ENCODE measurements at places on chromosomes 3 and 15. TPM values are rescaled to one million over a fixed set of nuclear protein-coding genes. Genes with fewer than 3 reads are reported as not detected.
A peak's percentile ranks its signal among the peaks of the same experiment; 100 is the strongest.

CLDN18 gene
- polyA plus RNA-seq: not detected

GLDN gene
- 1.5 TPM for polyA plus RNA-seq

IGF2BP2 gene
- polyA plus RNA-seq: 6.8 TPM

SLC28A2 gene
- polyA plus RNA-seq: not detected

SERPINI2 gene
- polyA plus RNA-seq: 0.08 TPM

ATP13A4 gene
- polyA plus RNA-seq: 0.19 TPM

MAGI1 gene
- polyA plus RNA-seq: 9.7 TPM

OR5K4 gene
- polyA plus RNA-seq: not detected

MKRN2OS gene
- 0.33 TPM for polyA plus RNA-seq

CLRN1 gene
- not detected for polyA plus RNA-seq

RLBP1 gene
- not detected for polyA plus RNA-seq

NR1I2 gene
- polyA plus RNA-seq: 0.11 TPM

SLC22A14 gene
- polyA plus RNA-seq: 0.09 TPM

TMEM207 gene
- not detected for polyA plus RNA-seq

- no peak for DNase-seq
Measured at GRCh38 chr15:57235873-57236272, 140.4 kb upstream of the CGNL1 start.

- no peak for DNase-seq
Measured at GRCh38 chr15:83993591-83993990, 242.0 kb upstream of the GOLGA6L4 start.

- DNase-seq: no peak
Measured at GRCh38 chr3:52257911-52258310, 12.4 kb downstream of the PPM1M start.

GRCh38 chr3:149384911-149385321 is 7.5 kb upstream of the TM4SF1 start:
- no peak for DNase-seq

DNA sequence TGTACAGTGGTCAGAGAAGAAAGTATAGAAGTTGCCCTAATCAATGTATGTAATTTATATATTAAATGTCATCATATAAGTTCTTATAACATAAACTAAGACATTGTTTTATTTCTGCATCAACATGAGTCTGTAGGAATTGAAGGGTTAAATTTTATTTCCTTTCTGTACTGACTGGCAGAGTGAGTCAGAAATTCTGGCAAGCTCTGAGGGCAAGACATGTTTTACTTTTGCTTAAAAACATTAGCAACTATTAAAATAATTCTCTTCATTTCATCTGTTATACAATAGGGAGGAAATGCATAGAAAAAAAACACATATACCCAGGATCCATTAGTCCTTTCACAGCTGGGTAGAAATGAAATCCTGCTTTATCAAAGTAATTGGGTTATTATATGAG is 171.4 kb upstream of the ALCAM start:
- no peak for DNase-seq

GRCh38 chr3:58271901-58272501 is 34.0 kb upstream of the RPP14 start:
- DNase-seq: no peak

DNA sequence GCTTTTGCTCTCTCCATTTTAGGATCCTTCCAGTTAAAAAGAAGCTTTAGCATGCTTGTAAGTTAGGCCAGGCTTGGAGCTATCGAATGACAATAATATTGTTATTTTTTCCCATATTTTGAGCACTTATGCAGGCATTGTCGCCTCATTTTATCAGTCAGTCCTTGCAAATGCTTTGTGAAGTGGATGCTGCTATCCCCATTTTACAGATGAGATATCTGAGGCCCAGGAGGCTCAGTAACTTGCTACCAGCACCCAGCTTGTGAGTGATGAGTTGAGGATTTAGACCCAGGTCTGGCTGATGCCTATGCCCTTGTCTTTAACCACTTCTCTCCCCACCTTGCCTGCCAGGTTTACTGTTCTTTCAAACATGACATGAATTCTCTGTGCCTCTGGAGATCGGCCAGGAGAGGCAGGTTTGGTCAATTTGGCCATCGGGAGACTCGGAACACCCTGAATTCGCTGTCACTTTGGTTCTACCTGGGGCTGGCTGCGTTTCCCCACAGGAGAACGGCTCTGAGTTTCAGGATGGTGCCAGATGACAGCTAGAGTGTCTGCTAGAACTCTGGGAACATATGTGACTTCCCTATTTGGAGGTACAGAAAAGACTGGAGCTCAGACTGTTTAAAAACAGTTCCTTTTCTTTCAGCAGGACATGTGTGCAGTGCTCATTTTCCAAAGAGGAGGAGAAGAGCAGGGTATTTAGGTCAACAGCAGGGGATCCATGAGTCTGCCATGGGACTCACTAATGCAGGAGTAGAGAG is 25.5 kb upstream of the ZNF710 start:
- DNase-seq: no peak

DNA sequence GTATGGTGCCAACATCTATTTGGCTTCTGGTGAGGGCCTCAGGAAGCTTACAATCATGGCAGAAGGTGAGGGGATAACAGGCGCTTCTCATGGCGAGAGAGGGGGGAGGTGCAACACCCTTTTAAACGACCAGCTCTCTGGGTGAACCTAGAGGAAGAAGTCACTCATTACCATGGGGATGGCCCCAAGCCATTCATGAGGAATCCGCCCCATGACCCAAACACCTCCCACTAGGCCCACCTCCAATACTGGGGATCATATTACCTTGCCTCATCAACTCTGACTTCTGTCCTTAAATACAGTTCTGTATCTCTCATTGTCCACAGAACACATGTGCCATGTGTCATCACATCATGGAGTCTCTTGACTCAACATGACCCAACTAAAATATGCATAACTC is 37.5 kb upstream of the CLRN1 start:
- DNase-seq: no peak

GRCh38 chr3:61964566-61964965 is 403.2 kb downstream of the PTPRG start:
- no peak for DNase-seq

GRCh38 chr3:129658110-129658843 is 51.8 kb upstream of the PLXND1 start:
- no peak for DNase-seq

DNA sequence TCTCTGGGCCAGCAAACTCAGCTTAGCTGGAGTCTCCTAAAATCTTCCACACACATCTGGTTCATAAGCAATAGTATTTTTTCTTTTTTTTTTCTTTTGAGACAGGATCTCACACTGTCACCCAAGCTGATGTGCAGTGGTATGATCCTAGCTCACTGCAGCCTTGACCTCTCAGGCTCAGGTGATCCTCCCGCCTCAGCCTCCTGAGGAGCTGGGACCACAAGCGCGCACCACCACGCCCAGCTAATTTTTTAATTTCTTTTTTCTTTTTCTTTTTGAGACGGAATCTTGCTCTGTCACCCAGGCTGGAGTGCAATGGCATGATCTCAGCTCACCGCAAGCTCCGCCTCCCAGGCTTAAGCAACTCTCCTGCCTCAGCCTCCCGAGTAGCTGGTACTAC is 34.3 kb downstream of the RNU5B-1 start:
- DNase-seq: no peak

DNA sequence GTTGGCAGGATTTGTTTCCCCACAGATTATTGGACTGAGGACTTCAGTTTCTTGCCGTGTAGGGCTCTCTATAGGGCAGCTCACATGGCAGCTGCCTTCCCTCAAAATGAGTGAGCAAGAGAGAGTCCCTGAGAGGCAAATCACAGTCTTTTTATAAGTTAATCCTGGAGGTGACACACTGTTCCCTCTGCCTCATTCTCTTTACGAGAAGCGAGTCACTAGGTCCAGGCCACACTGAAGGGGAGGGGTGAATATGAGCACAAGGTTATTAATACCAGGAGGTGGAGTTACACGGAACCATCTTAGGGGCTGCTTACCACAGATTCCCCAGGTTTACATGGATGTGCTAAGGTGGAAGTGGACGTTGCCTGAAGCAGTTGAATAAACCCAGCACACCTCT is 77.0 kb downstream of the LPP start:
- DNase-seq: no peak

- no peak for DNase-seq
Measured at GRCh38 chr15:63466378-63467192, 37.8 kb upstream of the USP3 start.

GRCh38 chr3:167653155-167653554 is 587 bp downstream of the WDR49 start:
- DNase-seq: no peak

DNA sequence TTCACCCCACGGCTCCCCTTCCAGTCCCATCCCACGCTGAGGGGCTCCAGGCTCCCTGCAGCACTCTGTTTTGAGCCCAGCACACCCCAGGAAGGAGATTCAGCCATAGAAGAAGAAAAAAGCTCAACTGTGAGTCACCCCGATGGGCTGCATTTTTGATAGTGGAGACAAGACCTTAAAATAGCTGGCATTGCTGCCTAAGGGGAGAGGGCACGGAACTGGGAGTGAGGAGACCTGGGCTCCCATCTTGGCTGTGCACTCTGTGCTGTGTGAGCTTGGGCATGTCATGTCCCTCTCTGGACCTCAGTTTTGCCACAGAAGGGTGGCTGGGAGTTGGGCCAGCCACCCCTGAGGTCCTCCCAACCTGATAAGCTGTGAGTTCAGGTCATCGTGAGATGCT is 57.2 kb upstream of the SMAD6 start:
- DNase-seq: no peak

- no peak for DNase-seq
Measured at GRCh38 chr3:49610666-49611280, 56.5 kb downstream of the BSN start.

GRCh38 chr3:82130046-82130445 is 368.6 kb upstream of the GBE1 start:
- no peak for DNase-seq

DNA sequence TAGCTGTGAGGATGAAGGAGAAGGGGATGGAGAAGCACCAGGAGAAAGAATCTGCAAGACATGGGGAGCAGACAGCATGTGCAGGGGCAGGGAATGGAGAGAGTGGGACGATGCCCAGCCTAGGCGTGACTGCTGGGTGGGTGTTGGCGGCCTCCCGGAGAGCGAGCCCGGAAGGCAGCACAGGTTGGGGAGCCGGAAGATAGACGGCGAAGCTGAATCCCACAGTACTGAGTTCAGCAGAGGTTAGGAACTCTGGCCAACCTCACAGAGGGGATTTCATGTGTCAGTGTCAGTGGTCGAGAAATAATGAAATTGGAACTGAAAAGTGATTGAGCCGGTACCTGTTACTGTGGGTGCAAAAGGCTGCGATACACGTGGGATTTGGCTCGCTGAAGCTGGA is 55.2 kb downstream of the PXYLP1 start:
- no peak for DNase-seq

DNA sequence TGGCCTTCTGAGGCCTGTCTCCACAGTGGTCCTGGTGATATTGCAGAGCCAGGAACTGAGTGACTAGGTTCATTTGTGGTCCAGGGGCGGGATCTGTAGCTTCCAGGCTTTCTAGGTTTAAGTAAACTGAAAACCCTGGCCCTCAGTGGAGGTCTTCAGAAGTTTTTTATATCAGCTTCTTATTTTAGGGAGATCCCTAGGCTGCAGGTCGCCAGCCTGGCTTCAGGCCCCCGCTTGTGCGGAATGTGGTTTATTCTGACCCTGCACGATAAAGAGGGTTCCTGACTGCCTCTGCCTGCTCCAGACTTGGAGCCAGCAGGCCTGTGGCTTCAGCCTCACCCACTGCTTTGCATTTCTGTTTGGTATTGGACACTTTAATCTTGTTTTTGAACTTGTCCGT is 133.9 kb upstream of the PLXNA1 start:
- no peak for DNase-seq

DNA sequence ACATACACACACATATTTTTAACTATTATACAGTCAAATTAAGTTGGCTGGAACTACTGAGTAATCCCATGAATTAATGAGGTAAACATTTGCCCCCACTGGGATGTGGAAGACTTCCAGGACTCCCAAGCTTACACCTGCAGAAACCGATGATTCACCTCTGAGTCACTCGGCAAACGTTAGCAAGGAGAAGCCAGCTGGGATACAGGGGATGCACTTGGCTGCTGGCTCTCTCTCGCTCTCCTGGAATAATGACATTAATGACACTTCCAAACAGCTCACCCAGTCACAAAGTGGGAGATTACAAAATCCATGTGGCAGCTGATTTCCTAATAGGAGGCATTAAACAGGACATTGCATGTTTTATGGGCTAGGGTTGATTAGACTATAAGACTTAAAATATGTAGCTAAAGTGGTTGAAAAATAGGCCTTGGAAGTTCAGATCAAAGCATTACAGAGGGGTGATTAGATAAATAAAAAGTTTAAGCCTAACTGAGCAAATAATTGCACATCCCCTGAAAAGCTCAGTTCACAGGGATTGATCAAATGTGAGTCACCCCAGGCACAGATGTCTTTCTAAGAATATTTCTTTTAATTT is 500.9 kb downstream of the SOX2 start:
- DNase-seq: peak; percentile 25

- no peak for DNase-seq
Measured at GRCh38 chr15:90893175-90894090, 9.1 kb downstream of the FES start.

- DNase-seq: no peak
Measured at GRCh38 chr3:188680189-188680588, 491.6 kb upstream of the TPRG1 start.

- no peak for DNase-seq
Measured at GRCh38 chr15:52256930-52257733, 38.5 kb downstream of the MYO5C start.

- DNase-seq: no peak
Measured at GRCh38 chr3:61268644-61269043, 17.4 kb upstream of the FHIT start.

- DNase-seq: no peak
Measured at GRCh38 chr3:152610622-152611021, 224.3 kb upstream of the P2RY1 start.

DNA sequence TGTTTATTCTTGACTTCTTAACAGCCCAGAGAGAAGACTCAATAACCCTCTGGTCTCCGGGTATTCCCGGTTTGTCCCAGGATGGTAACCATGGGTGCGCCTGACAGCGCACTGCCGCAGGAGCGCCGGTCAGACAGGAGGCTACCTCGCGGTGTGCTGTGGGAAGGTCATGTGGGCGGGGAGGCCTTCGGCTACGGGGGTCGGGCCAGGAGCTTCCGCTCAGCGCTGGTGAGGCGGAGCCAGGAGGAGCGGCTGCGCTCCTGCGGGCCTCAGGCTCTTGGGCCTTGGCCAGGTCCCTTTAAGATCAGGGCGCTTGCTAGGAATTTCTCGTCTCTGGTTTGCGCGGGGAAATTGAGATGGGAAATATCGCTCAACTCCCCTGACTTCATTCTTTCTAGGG is 182.3 kb upstream of the NDN start:
- no peak for DNase-seq

- DNase-seq: no peak
Measured at GRCh38 chr15:86754846-86755245, 675.2 kb downstream of the AGBL1 start.

- DNase-seq: no peak
Measured at GRCh38 chr15:78098131-78098755, 5.9 kb downstream of the SH2D7 start.

DNA sequence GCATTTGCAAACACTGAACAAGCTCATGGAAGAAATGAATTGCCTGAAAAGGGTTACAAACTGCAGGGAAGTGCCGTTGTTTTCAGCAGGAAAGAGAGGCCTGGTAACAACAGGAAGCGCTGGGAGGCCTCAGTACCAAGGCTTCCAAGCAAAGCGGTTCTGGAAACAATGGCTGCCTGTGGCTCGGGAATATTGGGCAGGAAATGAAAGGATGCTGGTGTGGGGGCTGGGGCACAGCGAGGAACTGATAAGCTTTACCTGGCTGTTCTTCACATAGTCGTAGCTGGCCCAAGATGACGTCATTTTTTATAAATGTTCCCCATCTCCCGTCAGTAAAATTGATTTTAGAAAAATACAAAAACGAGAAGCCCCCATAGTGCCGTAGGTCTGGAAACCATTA is 55.9 kb downstream of the ARHGAP31 start:
- DNase-seq: no peak

Data from urinary bladder (tissue), 4 donors.